Stimulated activated CD8-positive, alpha-beta memory T cell treated with anti-CD3 and anti-CD28 coated beads, Interleukin-4, amount 100 ng/mL, for 4 hours (primary cell): ENCODE measurements at places on chromosomes 5 and 9.

- DNase-seq = no peak
Measured at GRCh38 chr5:34655354-34655991, 655 bp upstream of the RAI14 start.

- no peak for DNase-seq
Measured at GRCh38 chr9:110048976-110049698, 158.8 kb downstream of the C9orf152 start.

GRCh38 chr9:87478226-87478992 is 19.3 kb upstream of the DAPK1 start:
- DNase-seq = no peak

DNA sequence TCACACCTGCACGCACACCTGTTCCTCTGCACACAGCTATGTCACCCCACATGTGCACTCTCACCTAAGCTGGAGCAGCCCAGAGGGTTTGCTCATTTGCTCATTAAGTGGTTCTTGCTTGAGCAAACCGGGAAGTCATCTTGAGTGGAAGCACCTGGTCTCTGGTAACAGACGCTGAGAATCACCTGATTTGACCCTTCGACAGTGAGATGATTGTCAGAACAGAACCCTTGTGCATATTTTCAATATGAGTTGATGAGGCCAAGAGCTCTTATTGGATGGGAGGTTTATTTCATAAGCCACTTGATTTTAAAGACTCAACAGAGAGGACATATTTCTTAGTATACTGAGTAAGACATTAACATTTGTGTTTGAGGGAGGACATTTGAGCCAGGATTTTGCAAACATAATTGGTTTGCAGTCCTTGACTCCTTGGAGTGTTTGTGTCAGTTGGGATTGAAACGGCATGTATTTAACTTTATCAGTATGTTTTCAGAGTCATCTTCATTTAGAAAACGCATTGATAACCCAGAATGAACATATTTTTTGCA is 22.1 kb upstream of the LPCAT1 start:
- no peak for DNase-seq

- DNase-seq = no peak
Measured at GRCh38 chr5:154356020-154356655, 89.7 kb upstream of the SAP30L start.

DNA sequence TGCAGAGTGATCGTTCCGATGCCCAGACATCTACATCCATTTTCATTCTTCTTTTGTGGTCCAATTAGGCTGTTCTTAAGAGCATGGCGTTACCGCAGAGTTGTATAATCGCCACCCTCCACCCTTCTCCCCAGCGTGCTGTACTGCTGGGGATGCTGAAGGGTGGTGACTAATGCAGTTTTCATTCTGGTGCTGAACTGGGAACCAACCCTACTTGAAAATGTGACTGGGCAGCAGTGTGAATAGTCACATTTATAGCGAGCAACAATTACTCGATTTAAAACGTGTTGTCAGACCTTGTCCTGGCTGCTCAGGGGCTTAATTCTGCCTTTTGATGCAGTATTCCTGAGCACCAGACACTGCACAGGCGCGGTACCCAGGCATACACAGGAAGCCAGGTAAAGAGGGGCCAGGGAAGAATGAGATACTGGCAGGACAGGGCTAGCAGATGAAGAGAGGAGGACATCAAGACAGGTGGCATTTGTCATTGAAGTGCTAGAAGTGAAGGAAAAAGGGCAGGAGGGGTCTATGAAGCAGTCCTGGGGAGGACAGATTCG is 719 bp upstream of the ISCA1 start:
- DNase-seq = no peak

DNA sequence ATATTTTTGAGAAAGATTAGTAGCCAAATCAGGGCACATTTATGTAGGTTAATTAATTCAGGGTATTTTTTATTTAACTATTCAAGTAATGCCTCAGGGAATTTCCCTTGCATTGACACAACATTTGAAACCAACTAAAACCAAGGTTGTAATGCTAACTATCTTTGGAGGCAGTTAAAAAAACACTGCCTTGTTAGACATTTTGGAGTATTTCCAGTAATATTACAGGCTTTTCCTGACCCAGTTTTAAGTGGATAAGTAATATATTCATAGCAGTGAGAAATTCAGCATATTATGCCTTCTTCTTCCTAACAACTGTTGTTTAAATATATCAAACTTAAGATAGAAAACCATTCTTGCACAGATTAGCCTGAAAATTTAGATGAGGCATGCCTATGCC is 175.1 kb downstream of the TMC1 start:
- no peak for DNase-seq

DNA sequence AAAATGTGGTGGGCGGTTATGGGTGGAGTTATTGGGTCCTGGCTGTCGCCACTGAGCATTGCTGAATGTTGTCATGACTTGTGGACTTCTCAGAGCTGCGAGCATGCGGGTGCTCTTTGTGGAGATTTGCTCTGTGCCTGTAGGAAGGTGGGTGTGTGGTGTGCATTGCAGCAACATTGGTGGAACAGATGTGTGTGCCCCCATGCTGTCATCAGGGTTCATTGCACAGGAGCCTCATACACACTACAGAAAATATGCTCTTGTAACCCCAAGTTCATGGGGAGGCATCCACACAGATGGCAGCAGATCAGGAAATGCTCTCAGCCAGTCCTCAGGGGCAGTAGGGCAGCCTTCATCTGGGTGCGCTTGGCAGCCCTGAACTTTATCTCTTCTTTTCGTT is 55.9 kb upstream of the PHF2 start:
- no peak for DNase-seq

DNA sequence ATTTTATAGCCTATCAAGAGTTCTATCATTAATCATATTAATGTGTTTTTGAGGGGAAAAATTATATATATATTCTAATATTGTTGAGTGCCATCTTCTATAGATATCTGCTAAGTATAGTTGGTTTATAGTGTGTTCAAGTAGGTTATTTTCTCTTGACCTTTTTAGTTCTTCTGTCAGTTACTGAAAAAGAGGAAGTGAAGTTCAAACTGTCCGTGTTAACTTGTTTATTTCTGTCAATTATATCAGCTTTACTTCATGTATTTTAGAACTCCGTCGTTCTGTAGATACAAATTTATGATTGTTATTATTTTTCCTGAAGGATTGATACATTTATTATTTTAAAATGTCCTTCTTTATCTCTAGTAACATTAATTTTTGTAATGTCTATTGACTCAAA is 1209.1 kb downstream of the CDH12 start:
- no peak for DNase-seq

DNA sequence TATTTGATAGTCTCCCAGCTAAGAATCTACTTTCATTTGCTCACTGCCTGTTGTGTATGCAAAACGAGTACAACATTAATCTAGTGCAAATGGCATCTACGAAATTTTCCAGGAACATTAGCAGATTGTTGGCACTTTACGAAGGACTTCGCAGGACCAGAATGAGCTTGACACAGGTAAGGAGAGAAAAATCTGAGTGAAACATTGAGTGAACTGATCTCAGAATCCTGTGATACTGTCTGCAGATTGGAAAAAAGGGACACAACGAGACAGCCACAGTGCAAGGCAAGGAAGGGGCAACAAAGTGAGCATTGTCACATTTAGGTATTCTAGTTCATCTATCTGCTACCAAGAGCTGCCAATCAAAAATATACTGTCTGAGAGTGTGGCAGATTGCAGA is 350.5 kb downstream of the ZNF608 start:
- no peak for DNase-seq

- no peak for DNase-seq
Measured at GRCh38 chr5:172385010-172385563, 69.2 kb downstream of the SH3PXD2B start.

- no peak for DNase-seq
Measured at GRCh38 chr9:126975327-126976220, 61.0 kb downstream of the RALGPS1 start.

- no peak for DNase-seq
Measured at GRCh38 chr9:137740312-137740711, 121.5 kb downstream of the EHMT1 start.

GRCh38 chr9:129595903-129596540 is 24.9 kb downstream of the C9orf50 start:
- DNase-seq = no peak

- DNase-seq = no peak
Measured at GRCh38 chr5:96315431-96315830, 117.6 kb downstream of the PCSK1 start.

DNA sequence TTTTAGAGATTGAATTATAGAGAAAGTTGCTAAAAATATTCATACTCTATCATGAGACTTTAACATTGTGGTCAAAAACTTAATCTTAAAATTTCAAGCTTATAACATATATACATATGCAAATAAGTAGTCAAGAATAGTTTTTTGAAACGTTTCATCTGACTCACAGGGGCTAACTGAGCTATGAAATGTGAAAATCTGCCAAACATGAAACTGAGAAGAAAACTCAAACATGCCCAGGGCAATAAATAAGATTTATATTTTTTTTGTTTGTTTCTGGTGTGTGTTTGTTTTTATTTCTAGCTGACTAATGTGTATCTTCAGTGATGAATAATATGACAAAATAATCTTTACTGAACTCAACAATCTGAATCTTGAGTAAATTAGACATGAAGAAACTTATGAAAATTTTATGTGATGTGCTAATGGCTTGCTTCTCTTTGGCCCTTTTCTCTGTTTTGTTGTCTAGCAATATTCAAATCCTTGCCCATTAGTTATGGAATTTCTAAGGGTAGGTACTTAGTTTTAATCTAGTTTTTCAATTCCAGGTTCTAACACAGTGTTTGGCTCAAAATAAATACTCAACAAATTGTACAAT is 99.9 kb downstream of the FAM174A start:
- DNase-seq = no peak

DNA sequence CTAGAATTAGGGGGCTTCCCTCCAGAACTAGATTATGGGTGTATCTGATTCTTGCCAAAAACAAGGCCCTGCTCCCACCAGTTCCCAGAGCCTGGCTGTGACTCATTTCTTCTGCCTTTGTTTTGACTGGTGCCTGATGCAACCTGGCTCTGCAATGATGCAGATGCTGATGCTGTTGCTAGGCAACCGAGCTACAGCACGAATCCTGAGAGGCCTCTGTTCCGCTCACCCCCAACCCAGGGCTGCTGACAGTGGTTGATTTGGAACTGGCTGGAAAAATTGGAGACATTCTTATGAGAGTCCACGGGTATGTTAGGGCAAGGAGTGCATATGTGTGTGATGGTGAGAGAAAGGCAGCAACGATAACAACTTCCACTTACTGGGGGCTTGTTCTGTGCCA is 100.3 kb downstream of the NSG2 start:
- DNase-seq = no peak
